ENCODE measurements at places on chromosomes 1 and 21. TPM values are rescaled to one million over a fixed set of nuclear protein-coding genes. Genes with fewer than 3 reads are reported as not detected.

DNA sequence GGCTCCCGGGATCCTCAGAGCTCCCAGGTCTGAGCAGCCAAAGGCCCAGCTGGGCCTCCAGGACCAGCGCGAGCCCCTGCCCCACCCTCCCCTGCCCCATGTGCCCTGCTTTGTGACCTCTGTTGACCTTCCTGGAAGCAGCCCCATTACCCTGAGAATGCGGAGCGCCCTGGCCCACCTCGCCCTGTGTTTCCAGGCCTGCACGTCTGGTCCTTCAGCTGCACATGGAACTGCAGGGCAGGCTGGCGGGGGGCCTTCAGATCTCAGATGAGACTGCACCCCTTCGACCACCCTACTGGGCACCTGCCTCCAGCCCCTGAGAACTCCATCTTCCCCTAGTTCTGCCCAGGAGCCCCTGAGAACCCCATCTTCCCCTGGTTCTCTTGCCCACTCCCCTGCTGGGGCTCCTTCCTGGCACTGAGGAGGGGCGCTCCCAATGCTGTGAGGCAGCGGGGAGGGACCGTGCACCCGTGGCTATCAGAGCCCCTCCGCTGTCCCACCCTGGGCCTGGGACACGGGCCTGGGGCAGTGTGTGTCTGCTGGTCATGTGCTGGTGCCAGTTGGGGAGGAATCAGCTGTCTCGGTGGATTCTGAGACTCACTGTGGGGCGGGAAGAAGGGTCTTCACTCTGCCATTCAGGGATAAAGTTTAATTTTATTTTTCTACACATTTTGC lies 25.1 kb downstream of the TMEM201 start:
- no peak for DNase-seq

GRCh38 chr21:31524140-31524539 lies 135.4 kb upstream of the SOD1 start:
- DNase-seq: no peak

GRCh38 chr1:204871405-204872037 lies 859 bp downstream of the NFASC start:
- no peak for DNase-seq

DNA sequence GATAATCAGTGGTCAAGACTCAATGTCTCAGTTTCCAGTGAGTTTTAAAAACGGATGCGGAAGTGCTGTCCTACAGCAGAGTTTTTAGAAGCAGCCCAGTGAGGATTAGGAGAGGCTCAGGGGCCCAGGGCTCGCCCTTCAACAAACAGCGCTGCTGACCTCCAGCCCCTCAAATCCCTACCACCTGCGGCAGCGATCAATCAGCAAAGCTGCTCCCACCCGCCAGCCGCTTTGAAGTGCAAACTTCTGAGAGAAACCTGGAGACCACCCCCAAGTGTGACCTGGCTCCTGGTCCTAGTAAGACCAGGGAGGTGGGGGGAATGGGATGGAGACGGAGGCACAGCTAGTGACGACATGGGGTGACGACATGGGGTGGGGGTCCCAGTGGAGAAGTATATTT lies 14.4 kb downstream of the ZBTB17 start:
- no peak for DNase-seq

DNA sequence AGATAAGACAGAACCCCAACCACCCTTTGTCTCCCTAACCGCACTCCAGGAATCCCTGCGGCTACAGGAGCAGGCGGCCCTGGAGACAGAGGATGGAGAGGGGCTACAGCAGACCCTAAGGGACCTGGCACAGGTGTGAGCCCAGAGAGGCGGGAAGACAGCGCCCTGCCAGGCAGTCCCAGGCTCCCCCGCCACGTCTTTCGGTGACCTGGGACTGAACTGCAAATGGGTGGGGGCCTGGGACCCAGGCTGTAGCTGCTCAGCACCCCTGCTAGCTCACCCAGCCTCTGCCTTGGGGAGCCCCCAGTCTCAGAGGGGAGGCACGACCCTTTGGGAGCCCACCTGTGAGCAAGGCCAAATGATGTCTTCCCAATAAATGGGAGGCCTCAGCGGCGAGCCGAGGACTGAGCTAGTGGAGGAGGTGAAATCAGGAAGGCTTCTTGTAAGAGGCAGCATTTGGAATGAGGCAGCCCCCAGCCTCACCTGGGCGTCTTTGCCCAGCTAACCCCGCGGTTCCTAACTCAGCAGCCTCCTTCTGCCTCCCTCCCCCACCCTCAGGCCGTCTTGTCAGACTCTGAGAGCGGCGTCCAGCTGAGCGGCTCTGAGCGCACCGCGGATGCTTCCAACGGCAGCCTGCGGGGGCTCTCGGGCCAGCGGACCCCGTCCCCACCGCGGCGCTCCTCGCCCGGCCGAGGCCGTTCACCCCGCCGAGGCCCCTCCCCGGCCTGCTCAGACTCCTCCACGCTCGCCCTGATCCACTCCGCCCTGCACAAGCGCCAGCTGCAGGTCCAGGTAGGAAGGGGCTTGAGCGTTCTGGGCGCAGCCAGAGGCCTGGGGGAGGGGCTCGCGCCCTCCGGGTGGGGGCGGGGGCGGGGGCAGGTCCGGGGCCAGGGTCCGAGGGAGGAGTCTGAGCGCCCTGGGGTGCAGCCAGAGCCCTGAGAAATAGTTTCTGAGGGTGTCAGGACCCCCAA lies 16.9 kb downstream of the CROCC start:
- no peak for DNase-seq

- no peak for DNase-seq
Measured at GRCh38 chr1:119953266-119953998, 57.1 kb upstream of the ADAM30 start.

GRCh38 chr1:178749581-178750166 lies 24.6 kb downstream of the RALGPS2 start:
- DNase-seq: no peak

GRCh38 chr1:220818421-220819173 lies 31.9 kb downstream of the MTARC1 start:
- DNase-seq: no peak

DNA sequence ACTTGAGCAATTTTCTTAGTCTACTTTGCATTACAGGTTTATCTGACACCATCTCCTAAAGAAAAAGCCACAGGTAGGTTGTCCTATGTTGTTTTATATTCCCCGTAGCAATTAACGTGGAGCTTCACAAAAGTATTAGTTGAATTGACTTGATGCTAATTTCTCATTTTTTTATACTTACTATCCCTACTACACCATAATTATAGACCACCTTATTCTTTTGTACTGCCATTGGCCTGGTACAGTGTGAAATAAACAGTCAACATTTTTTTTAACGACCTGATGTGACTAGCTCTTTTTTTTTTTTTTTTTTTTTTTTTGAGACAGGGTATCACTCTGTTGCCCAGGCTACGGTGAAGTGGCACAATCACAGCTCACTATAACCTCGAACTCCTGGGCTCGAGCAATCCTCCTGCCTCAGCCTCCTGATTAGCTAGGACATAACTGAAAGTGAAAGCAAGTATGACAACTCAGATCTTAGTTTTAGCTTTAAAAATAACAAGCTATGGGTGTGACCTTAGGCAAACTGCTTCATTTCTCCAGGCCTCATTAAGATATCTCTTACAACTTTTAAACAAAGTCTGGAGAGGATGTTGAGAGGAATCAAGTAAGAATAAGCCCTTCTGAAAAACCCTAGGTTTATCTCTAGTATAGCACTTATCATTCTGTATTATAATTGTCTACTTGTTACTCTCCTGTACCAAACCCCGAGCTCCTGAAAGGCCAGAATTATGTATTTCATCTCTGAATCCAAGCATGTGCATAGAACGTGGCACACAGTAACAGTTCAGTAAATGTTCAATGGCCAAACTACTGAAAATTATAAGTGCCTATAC lies 49.5 kb downstream of the LUZP1 start:
- no peak for DNase-seq

- no peak for DNase-seq
Measured at GRCh38 chr1:201140235-201140940, 13.4 kb upstream of the ASCL5 start.

GRCh38 chr1:26700711-26701110 lies 4.9 kb downstream of the ARID1A start:
- peak; percentile 42 for DNase-seq

- no peak for DNase-seq
Measured at GRCh38 chr1:108858230-108858950, 1.5 kb upstream of the AKNAD1 start.

DNA sequence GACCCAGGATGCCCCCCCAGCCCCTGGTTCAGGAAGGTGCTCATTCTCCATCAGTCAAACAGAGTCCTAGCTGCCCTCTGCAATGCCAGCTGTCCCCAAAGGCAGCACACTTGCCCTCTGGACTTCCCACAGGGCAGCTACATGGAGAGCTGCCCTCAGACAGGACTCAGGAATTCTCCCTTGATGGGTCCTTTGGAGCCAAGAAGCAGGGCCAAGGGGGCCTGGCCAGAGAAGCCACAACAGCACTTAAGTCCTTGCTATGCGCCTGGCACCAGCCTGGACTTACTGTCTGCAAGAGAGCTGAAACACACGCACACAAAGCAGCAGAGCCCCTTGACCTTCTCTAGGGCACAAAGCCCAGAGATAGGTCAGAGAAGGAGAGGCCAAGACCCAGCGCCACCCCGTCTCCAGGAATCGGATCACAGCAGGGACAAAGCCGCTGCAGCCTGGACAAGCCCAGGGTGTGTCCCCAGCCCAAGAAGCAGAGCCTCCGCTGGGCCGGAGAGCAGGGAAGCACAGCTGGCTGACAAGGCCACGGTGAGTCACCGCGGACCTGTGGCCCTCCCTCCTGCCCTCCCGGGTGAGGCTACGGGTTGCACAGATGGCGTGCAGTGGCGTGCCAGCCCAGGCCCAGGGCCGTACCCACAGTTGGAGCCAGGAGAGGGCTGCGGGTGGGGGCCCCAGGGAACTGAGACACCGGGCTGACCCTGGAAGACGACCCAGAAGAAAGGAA lies 1.7 kb downstream of the WNT9A start:
- peak; percentile 80 for DNase-seq

DNA sequence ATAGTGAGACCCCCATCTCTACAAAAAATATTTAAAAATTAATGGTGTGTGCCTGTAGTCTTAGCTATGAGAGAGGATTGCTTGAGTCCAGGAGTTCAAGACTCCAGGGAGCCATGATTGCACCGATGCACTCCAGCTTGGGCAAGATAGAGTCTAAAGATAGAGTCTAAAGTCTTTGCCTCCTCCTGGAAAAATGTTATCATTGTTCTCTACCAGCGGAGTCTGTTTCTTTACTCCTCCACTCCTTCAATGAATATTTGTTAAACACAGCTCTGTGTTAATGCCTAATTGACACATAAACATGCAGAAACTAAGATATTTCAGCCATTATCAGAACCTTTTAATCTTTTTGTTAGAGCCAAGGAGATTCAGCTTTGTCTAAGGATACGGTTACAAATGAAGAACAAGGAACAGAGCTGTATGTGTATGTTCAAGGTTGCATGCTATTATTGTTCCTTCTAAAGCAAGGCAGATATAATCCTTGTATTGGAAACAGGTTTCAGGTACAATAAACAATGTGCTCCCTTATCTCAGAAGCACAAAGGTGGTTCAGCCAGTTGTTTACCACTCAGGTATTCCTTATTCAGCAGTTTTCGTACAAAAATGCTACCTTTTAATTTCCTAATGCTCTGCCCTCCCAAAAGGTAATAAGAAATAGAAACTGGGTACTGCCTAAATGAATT lies 15.4 kb downstream of the OVAAL start:
- DNase-seq: peak; percentile 17

DNA sequence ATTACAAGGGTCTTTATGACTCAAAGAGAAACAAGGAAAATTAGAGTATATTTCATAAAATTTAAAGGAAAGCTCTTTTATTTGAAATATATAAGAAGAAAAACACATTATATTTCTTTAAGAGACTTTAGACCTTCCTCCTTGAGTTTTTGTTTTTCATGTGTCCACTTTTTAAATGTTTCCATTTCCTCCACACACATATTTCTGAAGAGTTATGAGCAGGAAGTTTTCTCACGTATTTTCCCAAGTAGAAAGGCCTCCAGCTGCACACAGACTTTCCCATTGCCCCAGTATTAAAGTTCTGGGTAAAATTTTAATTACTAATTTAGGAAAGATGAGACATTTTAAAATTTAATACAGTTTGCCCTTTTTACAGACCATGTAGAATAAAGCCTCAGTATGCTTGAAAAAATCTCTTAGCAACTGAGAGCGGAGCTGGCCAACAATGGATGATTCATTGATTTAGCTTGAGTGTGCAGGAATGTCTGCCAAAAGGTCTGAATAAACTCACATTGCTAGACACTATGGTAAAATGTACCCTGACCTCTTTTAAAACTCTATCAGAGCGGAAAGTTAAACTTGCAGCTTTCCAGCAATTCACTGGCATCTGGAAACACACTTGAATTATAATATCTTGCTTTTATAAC lies 57.9 kb downstream of the DDAH1 start:
- DNase-seq: peak; percentile 86

- DNase-seq: peak; percentile 85
Measured at GRCh38 chr21:36297938-36298572, 21.9 kb upstream of the MORC3 start.

- no peak for DNase-seq
Measured at GRCh38 chr1:164688791-164689190, 129.8 kb downstream of the PBX1 start.

DNA sequence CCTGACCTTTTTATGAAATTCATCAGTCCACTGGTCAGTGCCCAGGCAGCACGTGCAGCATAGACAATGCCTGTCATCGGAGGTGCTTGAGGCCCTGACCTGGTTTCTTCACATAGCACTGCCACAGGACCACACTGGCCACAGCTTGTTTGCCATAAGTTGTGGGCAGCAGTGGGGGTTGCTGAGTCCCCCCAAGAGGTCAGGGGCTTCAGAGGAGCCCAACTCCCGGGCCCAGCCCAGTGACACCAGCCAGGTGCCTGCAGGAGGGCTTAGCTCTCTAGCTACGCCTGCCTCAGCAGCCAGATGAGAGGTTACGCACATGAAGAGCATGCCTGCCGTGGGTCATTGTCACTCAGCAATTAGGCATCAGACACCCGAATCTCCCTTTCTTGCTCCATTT lies 41.6 kb downstream of the UBASH3A start:
- no peak for DNase-seq

DNA sequence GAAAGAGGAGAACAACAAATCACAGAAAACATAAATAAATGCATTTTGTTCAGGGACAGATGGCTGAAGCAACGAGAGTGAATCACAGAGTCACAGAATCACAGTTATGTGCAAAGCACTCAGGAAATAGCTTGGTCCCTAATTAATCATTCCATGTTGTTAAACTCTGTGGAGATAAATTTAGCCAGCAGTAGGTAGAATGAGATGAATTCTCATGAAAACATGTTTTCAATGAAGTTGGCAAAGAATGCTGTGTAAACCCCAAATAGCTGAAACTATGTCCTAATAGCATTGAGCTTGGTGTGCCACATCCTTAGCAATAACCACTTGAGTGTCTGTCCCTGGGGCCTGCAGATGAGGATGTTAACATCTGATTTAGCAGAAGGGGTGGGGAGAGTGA lies 20.4 kb downstream of the LEPR start:
- DNase-seq: no peak

Gene CD48
- not detected for total RNA-seq

Gene MPZL1
- 95.6 TPM for total RNA-seq

Gene XCL1
- not detected for total RNA-seq

Gene DYNLT4
- total RNA-seq: not detected

Gene PTP4A2
- 276 TPM for total RNA-seq

Gene SV2A
- total RNA-seq: 1.1 TPM

Data from bronchial epithelial cell (primary cell).